Thoracic aorta (tissue), 2 donors: ENCODE measurements at places on chromosomes 3 and 15.

- peaks cover 57% of the 10 kb centered on the region for H3K4me1 ChIP-seq
- peak overlapping the region; percentile 47 for H3K27ac ChIP-seq
- H3K27me3 ChIP-seq, result no peaks in the 10 kb centered on the region
- H3K4me3 ChIP-seq, result peak overlapping the region; percentile 27
- DNase-seq, result no peak
These were observed 61.8 kb downstream of the SLC12A8 start for GRCh38 chr3:125150525-125151441.

DNA sequence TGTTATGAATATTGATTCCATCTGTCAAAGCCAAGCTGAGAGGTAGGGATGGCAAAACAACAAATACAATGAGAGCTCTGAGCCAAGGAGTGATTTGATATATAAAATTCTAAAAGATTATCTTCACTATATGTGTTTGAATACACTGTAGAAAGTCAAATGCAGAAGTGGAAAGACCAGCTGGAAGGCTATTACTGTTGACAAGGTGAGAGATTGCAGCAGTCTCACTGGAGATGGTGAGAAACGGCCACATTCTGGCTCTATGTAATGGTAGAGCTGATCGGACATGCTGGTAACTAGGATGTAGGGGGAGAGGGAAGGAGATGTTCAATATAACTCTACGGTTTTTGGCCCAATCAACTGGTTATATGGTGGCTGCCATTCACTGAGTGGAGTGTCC is 434.2 kb upstream of the SUCLG2 start:
- peaks cover 3% of the 10 kb centered on the region for H3K4me1 ChIP-seq
- no peak for DNase-seq
- no peaks in the 10 kb centered on the region for H3K36me3 ChIP-seq
- no peaks in the 10 kb centered on the region for H3K27me3 ChIP-seq

GRCh38 chr3:107432013-107432515 is 54.8 kb downstream of the CCDC54 start:
- H3K4me1 ChIP-seq, result peaks cover 10% of the 10 kb centered on the region
- no peaks in the 10 kb centered on the region for H3K27me3 ChIP-seq
- no peaks in the 10 kb centered on the region for H3K36me3 ChIP-seq
- peak overlapping the region; percentile 99 for H3K27ac ChIP-seq

DNA sequence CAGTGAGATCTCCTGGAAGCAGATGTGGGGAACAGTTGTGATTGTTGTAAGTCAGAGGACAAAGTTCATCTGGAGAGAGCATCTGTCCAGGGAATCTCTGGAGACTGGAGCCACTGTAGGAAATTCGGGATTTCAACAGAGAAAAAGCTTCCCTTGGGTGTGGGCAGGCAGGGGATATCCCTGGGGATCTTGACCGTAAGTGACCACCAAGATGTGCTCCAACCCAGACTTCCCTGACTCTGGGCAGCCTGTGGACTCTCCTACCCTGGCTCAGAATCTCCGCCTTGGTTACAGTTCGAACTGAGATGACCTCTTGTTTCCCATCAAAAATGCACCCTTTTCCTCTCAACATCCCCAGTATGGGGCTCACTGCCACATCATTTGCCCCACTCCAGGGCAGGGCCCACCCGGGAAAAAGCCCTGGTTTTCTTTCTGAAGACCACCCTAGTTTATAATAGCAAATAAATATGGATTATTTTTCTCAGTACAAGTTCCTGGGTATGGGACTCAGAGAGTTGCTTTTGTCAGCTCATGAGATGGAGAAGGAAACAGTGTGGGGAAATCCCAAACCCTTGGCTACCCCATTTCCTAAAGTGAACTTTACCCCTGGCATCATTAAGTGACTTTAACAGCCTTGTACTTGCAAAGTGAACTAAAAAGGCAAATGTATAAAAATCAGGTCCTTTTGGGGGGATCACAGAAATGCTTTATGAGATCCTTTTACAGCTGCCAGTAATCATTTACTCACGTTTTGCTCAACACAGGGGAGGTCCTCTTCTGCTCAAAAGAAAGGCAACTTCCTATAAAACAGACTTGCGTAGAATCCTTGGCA is 89.9 kb downstream of the CCNL1 start:
- no peak for DNase-seq
- H3K27me3 ChIP-seq, result no peaks in the 10 kb centered on the region

DNA sequence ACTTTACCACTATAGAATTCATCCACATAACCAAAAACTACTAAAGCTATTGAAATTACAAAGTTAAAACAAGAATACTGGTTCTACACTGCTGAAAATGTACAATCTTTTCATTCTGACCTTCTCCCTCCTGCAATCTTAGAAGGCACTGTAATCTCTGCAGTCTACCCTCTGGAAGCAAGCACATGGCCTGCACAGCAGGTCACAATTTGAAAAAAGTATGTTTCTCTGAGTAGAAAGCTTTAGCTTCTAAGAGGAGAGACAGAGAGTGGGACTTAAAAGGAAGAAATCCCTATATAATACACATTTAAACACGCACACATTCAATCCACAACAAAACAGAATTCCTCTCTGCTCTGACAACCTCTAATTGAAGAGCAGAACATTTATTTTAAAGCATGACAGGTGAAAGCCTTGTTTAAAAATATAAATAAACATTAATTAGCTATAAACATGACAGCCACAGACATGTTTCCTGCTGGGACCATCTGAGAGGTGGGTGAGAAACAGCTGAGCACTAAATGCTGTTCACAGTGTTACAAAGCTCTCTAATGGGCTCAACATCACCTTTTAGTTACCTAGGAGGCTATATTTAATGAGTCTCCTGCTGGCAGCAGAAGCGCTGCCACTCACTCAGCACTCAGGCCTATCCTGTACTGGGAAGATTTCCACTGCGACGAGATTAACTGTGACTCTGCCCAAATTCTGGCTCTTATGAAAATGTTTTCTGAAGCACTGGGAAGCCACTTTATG is 447.4 kb downstream of the AGBL1 start:
- H3K4me1 ChIP-seq, result no peaks in the 10 kb centered on the region
- H3K27ac ChIP-seq, result no peak overlapping the region
- DNase-seq, result no peak
- H3K4me3 ChIP-seq, result no peak overlapping the region

DNA sequence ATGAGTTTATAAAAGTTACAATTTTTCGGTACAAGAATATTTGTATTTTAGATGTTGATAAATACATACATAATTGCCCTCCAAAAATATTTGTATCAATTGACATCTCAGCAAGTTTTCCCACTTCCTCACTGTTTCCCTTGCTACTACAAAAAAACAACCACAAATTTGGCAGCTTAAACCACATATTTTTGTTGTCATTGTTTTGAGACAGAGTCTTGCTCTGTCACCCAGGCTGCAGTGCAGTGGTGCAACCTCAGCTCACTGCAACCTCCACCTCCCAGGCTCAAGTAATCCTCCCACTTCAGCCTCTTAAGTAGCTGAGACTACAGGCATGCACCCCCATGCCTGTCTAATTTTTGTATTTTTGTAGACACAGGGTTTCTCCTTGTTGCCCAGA is 162.8 kb upstream of the RARB start:
- no peaks in the 10 kb centered on the region for H3K4me1 ChIP-seq
- H3K4me3 ChIP-seq, result no peak overlapping the region
- H3K36me3 ChIP-seq, result no peaks in the 10 kb centered on the region
- H3K27ac ChIP-seq, result no peak overlapping the region

DNA sequence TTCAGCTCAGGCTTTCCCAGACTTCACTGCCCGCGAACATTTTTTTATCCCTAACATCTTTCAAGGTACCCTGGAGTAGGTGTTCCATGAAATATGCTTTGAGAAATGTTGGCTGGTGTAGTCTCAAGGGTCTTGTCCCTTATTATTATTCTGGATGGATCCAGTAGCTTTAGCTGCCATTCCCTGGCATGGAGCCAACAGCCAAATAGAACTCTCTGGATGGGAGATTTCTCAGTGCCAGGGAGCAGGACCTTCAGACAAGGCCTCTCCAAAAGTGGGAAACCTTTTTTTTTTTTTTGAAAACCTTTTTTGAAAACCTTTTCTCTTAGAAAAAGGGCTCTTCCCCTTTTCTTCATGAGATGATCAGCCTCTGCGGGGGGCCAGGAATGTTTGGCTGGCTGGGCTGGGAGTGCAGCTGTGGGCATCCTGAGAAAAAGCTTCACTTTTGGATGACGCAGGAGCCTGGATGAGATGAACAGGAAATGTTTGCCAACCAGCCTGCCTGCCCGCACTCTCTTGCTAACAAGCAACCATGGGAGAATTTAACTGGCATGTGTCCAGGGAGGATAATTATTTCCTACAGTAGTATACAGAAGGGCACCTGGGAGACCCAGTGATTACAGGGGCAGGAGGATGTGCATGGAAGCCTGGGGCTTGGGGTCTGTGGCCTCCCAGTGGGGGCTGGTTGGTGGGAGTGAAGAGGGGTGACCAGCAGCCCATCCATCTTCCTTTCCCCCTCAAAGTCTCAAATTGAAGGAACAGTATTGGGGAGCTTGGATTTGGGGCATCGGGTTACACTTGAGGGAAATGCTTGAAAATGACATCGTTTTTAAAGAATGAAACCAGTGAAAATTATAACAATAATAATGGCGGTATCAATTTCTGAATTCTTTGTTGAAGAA is 109.1 kb upstream of the LRIG1 start:
- peaks cover under 1% of the 10 kb centered on the region for H3K4me1 ChIP-seq
- H3K27me3 ChIP-seq, result no peaks in the 10 kb centered on the region
- no peak overlapping the region for H3K4me3 ChIP-seq
- H3K27ac ChIP-seq, result no peak overlapping the region
- no peaks in the 10 kb centered on the region for H3K36me3 ChIP-seq
- no peak for DNase-seq

DNA sequence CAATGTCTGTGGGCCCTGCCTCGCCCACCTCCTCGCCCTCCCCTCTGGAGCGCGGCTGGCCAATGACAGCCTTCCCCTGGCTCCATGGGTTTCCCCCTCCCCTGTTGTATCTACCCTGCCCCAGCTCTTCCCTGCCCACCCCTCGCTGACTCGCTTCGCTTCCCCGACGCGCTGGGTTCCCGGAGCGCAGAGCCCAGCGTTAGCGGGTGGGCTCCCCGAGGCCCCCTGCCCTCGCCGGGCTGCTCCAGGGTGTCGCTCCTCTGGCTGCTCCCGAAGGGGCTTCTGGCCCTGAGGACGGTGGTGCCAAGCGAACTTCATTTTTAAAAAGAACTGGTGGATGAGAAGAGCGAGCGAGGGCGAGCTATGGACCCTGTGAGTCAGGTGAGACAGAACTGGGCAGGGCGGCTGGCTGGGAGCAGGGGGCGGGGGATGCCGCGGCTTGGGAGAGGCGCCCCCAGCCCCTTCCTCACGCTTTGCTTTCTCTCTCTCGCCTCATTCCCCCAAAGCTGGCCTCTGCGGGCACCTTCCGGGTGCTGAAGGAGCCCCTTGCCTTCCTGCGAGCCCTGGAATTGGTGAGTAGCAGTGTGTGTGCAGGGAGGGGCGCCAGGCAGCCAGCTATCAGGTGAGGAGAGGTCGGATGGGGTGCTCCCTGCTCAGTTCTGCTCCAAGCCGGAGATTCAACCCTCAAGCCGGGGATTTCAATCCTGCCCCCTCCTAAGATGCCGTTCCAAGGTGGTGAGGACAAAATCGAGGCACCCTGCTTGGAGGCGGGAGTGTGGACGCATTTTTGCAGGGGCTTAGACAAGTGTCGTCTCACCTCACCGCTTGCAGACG is at the start of gene SYNPR:
SYNPR (plus strand) TSS at position 138 of the 834 bp plus-strand sequence.
- H3K4me3 ChIP-seq, result no peak within 1 kb of the TSS
- no peaks in the 10 kb centered on the region for H3K27me3 ChIP-seq
- H3K4me1 ChIP-seq, result no peaks in the 10 kb centered on the region
- no peak for DNase-seq

DNA sequence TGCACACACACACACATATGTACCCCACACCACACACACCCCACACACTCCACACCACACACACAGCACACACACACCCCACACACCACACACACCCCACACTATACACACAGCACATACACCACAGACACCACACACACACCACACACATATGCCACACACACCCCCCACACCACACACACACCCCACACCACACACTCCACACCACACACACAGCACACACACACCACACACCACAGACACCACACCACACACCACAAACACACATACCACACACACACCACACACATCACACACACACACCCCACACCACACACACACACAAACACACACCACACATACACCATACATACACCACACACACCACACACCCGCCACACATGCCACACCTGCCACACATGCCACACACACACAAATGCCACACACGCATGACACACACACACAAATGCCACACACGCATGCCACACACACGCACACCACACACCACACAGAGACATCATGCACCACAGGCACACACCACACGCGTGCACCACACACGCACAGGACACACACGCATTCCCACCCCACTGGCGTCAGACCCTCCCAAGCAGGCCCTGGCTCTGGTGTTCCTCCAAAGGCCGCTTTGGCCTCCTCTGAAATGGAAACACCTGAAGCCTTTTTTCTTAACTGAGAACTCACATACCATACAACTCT is 15.7 kb downstream of the CHST13 start:
- no peaks in the 10 kb centered on the region for H3K36me3 ChIP-seq
- peaks cover 3% of the 10 kb centered on the region for H3K4me1 ChIP-seq
- no peaks in the 10 kb centered on the region for H3K27me3 ChIP-seq
- DNase-seq, result no peak
- H3K27ac ChIP-seq, result no peak overlapping the region

DNA sequence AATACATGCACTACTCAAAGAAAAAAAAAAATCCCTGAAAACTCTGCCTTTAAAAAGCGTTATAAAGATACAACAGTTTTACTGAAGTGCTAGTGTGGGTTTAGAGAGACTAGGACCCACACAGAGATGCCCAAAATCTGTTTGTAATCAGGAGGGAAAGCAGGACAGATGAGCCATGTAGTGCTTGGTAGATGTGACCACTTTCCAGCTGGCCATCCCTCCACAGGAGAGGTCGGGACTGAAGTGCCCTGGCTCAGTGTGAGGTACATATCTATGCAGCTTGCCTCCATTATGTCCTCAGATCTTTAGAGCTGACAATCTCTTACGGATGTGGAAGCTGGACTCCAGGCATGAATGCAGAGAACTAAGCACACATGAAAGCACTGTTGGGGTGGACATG is 57.5 kb upstream of the NANOGP8 start:
- no peaks in the 10 kb centered on the region for H3K27me3 ChIP-seq
- DNase-seq, result no peak
- H3K4me3 ChIP-seq, result no peak overlapping the region

GRCh38 chr15:36579792-36580431 is 486 bp downstream of the CDIN1 start:
- peaks cover 45% of the 10 kb centered on the region for H3K4me1 ChIP-seq
- no peaks in the 10 kb centered on the region for H3K36me3 ChIP-seq
- no peaks in the 10 kb centered on the region for H3K27me3 ChIP-seq
- DNase-seq, result no peak
- H3K27ac ChIP-seq, result peak overlapping the region; percentile 87
